ENCODE measurements at places on chromosomes 12 and 14.

DNA sequence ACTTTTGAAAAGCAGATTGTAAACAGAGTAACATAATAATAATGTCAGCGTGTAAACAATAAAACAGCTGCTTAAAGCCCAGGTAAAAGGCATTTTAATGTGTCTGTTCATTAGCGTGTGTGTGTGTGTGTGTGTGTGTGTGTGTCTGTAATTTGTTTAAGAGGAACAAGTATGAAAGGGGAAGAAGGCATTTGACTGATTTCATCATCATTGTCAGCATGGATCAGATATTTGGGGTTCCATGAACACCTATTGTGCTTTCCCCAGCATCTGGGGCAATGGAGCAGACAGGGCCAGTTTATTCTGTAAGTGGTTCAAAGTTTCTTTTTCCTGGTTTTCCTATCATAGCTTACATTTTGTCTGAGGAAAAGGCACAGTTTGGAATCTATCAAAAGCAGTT, 28.9 kb downstream of the SLC25A21 start:
- no peak for DNase-seq

GRCh38 chr12:13230500-13230899, 34.0 kb downstream of the EMP1 start:
- DNase-seq: no peak

- DNase-seq: no peak
Observed at GRCh38 chr12:120066341-120066740, 50.2 kb downstream of the RAB35 start.

- no peak for DNase-seq
Observed at GRCh38 chr12:112340230-112340629, 42.0 kb downstream of the HECTD4 start.

GRCh38 chr14:100039903-100040302, 25.3 kb upstream of the EVL start:
- no peak for DNase-seq

- DNase-seq: no peak
Observed at GRCh38 chr14:54471641-54472040, 17.1 kb downstream of the GMFB start.

DNA sequence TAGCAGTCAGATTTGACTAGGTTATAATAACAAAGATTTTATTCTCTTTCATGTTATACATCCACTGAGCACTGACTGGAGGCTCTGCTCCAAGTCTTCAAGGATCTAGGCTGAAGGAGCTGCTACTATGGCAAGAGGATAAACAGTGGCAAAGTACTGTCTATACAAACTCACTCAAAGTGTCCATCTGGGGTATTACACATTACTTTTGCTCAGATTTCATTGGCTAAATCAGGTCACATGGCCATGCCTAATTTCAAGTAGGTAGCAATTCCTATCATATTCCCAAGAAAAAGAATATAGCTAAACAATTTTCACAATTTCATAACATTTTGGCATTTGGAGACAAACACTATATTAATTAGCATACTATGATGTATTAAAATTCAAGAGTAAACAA, 40.9 kb downstream of the CDK17 start:
- no peak for DNase-seq

DNA sequence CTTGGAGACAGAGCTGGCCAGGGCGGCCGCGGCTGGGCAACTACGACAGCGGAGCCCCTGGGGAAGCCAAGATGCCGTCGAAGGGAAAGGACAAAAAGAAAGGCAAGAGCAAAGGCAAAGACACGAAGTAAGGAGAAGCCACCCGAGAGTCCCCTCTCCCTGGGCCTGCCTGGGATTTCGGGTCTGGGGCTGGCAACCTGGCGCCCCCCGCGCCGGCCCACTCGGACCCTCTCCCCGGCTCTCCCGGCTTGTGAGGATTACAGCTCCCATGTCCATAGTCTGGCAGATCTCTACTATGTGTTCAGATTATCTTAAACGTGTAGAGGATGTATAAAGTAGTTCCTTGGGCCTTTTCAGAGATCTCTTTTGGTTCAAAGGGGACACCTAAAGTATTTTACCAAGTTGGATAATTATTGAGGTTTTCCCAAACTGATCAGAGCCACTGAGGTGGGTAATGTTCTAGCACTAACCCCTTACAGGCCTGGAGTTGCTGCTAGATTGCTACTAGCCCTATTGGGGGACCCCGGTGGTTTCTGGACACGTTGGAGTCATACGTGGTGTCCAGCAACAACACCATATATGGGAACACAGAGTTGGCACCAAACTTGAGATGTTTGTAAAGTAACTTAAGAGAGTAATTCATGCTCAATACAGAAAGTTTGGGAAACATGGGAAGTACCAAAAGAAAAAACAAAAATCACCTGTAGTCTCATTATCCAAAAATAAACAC, 424 bp downstream of the BBOF1 start:
- DNase-seq: no peak

DNA sequence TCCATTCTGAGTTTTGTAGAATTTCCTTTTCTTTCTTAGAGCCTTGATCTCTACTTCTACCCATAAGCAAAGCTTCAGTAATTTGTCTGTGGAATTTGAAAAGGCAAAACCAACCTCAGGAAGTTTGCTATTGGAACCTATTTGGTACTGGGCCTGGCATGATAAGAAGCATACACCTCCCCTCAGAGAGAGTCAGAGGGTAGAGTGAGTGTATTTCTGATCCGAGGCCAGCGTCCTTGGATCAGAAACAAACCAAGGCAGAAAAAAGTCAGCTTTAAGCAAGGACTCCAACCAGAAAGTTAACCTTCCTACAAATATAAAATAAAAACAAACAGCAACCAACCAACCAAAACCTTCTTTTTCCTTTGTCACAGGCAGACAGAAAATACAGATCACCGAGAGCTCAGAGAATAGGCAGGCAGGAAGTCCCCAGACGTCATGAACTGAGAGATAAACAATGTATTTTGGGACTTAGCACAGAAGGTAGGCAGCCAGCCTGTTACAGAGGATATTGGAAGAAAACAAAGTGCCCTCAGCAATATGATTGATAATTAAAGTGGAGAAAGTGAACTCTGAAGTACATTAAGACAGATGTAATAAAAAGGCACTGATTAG, 141.5 kb downstream of the NEDD1 start:
- DNase-seq: no peak

DNA sequence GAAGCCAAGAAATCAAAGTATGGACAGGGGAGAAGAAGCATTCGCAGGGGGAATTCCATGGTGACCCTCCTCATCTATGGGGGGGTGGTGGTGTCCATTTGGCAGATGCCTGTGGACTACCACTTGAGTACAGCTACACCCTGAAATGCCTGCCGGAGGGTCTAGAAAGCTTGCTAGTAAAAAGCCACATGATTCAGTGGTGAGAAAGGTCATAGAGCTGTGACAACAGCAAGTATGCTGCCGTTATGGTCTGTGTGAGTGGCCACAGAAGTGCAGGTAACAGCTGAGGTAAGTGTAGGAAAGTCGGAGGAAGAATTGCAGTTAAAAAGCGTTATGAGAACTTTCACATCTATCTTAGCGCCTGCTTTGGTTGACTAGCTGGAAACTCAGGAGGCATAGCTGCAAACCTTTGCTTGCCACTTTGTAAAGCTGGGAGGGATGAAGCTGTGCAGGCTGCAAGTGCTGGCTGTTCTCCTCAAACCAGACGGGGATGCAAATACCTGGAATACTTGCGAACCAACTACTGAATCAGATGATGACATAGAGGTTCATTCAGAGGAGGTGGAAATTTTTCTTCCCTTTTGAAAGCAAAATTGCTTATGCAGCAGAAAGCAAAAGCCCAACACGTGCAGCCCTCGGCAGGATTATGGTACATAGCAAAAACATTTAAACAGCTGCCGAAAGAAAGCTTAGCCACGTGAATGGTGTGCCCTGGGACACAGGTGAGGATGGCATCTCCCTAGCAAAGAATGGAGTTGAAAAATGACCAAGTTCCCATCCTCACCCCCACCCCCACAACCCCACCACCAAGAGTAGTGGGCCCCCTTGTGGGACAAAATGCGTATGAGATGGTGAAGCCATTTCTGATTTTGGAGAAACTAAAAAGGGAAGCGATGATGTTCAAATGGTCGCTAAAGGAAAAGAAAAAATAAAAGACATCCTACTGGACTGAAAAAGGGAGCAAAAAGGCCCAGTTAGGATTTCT, 287.0 kb downstream of the RERGL start:
- no peak for DNase-seq

- DNase-seq: no peak
Observed at GRCh38 chr14:56881181-56881580, 70.9 kb upstream of the OTX2 start.

DNA sequence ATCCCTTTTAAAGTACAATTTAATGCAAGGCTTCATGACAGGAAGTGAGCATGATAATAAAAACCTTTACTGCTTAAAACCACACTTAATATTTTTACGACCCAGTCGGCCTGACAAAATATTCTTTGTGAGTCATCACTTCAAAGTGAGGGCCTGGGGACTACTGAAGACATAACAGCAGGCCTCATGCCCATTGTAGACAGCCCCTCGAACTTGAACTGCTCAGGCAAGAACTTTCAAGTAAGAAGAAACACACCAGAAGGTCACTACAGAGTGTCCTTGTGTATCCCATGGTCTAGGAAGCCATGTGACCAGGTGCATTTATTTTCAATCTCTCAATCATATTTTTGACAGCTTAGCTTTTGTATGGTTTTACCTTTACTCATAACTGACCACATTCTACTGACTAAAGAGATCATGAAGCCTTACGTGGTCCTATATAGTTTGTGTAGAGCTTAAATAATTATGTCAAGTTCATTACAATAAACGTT, 61.4 kb upstream of the MANSC4 start:
- no peak for DNase-seq

DNA sequence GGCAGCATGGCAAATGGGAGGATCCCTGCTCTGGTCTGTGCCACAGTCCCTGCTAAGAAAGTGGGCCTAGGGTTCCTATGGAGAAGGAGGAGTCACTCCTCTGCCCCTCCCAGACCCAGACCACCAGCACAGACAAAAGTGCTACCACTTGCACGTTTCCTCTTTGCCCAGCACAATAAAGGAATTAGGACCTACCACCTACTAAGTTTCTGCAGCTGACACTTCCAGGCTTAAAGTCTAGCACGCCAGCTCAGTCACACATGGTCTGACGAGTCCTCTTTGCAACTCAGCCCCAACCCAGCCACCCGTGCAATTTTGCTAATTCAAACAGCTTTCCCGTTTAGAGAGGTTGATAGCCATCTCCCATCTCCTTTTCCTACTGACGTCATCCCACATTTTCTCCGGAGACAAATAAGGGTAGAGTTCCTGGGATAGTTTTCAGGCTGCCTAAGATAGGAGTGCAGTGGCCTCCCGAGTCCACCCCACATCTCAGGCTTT, 66.2 kb upstream of the PTGR2 start:
- no peak for DNase-seq

- no peak for DNase-seq
Observed at GRCh38 chr14:83163016-83163415, 1629.4 kb upstream of the SEL1L start.

- DNase-seq: no peak
Observed at GRCh38 chr14:82636426-82636825, 1102.8 kb upstream of the SEL1L start.

GRCh38 chr14:103030741-103031565, 26.4 kb downstream of the CDC42BPB start:
- DNase-seq: no peak

GRCh38 chr14:24595073-24595808, 14.2 kb downstream of the GZMH start:
- DNase-seq: no peak

- DNase-seq: no peak
Observed at GRCh38 chr14:65800694-65801093, 388.2 kb downstream of the FUT8 start.

DNA sequence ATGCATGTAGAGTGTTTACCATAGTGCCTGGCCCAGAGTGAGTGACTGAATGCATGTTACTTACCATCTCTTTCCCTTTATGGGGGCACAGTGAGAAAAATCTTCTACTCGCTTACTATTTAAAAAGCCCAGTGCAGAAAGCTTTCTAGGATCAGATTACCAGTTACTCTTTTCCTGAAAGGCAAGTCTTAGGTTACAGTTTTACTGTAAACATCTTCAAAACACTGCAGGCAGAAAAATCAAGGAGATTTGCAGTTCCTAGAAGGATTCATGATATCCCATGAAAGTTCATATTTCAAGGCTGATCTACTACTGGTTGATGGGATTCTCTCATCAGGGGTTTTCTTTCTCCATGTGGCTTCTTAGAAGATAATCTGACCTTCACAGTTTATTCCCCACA, 29.3 kb upstream of the DAAM1 start:
- DNase-seq: no peak

- DNase-seq: no peak
Observed at GRCh38 chr14:55328317-55328716, 57.1 kb downstream of the FBXO34 start.

DNA sequence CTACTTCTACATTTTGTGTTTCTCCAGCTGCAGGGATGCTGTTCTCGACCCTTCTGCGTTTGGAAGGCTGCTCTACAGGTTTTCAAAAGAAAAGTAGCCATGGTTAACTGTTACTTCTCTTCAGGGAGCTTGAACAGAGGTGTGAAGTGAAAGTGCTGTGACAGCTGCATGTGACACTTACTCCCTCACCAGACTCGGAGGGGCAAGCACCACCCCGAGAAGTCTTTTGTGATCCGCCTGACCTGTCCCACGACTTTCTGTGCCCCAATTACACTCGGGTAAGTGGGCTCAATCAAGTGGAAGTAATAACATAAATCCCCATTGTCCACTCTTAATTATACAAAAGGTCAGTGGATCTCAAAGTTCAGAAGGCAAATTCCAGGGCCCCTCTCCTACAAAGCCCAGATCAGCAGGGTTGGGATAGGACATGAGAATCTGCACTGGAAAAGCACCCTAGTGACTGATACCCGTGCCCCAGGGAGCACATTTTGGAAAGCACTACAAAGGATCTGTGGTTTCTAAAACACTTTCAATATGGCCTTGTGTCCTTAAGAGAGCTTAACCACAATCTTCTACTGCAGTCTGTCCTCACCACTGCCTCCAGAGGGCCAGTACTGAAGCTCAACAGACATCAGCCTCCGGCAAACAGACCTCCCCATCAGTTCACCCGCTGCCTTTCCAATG, 11.5 kb downstream of the FICD start:
- no peak for DNase-seq

- no peak for DNase-seq
Observed at GRCh38 chr14:91927800-91928199, 19.7 kb downstream of the FBLN5 start.

- DNase-seq: no peak
Observed at GRCh38 chr14:86858031-86858430, 1135.0 kb downstream of the GALC start.

- no peak for DNase-seq
Observed at GRCh38 chr14:56487761-56488160, 91.8 kb upstream of the TMEM260 start.

All from stimulated activated CD8-positive, alpha-beta memory T cell treated with anti-CD3 and anti-CD28 coated beads, Interleukin-4, amount 100 ng/mL, for 4 hours (primary cell).